ENCODE measurements at places on chromosomes 13 and 19. TPM values are rescaled to one million over a fixed set of nuclear protein-coding genes. Genes with fewer than 3 reads are reported as not detected.

GRCh38 chr13:44693156-44693764 is 117.1 kb upstream of the TSC22D1 start:
- no peak overlapping the region for H3K27ac ChIP-seq
- no peaks in the 10 kb centered on the region for H3K36me3 ChIP-seq
- no peak for ATAC-seq
- no peak overlapping the region for H3K4me3 ChIP-seq
- peaks cover 14% of the 10 kb centered on the region for H3K27me3 ChIP-seq

GRCh38 chr19:32273483-32273882 is 71.9 kb upstream of the ZNF507 start:
- H3K27me3 ChIP-seq = peaks cover 41% of the 10 kb centered on the region
- no peaks in the 10 kb centered on the region for H3K36me3 ChIP-seq
- no peaks in the 10 kb centered on the region for H3K4me1 ChIP-seq
- no peak for ATAC-seq
- H3K4me3 ChIP-seq = no peak overlapping the region
- H3K27ac ChIP-seq = no peak overlapping the region

The CPB2 gene
- total RNA-seq = not detected

The IL17D gene
- 0.21 TPM for total RNA-seq

The OR10H3 gene
- total RNA-seq = not detected

DNA sequence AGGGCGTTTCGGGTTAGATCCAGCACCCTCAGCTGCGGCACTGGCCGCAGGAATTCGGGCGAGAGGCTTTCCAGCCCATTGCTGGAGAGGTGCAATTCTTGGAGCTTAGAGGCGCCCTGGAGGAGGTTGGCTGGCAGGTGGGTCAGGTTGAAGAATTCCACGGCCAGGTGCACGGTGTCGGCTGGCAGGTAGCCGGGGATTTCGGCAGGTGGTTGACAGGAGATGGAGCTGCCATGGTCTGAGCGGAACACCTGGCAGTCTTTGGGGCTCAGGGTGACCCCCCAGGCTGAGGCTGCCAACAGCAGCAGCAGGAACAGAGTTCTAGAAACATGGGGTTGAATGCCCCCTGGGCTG is 1.3 kb downstream of the LRG1 start:
- no peak overlapping the region for H3K27ac ChIP-seq
- H3K27me3 ChIP-seq = peaks cover 8% of the 10 kb centered on the region
- no peak overlapping the region for H3K4me3 ChIP-seq
- no peak for ATAC-seq
- H3K4me1 ChIP-seq = no peaks in the 10 kb centered on the region
- no peaks in the 10 kb centered on the region for H3K36me3 ChIP-seq

DNA sequence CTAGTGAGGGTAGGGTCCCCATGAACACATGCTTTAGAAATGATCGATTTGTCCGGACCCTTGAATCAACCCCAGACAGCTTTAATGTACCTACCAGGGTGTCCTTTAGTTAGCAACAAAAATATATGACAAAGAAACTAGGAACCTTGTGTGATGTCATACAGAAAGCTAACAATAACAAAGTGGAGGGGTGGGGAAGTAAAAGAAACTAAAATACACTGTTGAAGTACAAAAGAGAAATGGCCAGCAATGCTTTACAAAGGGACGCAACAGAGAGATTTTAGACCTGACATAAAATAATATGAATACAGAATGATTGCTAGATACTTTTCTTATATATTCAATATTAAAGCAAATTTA is 40.0 kb downstream of the DZIP1 start:
- no peak overlapping the region for H3K27ac ChIP-seq
- no peak for ATAC-seq
- no peak overlapping the region for H3K4me3 ChIP-seq
- H3K36me3 ChIP-seq = no peaks in the 10 kb centered on the region
- peaks cover 32% of the 10 kb centered on the region for H3K27me3 ChIP-seq

DNA sequence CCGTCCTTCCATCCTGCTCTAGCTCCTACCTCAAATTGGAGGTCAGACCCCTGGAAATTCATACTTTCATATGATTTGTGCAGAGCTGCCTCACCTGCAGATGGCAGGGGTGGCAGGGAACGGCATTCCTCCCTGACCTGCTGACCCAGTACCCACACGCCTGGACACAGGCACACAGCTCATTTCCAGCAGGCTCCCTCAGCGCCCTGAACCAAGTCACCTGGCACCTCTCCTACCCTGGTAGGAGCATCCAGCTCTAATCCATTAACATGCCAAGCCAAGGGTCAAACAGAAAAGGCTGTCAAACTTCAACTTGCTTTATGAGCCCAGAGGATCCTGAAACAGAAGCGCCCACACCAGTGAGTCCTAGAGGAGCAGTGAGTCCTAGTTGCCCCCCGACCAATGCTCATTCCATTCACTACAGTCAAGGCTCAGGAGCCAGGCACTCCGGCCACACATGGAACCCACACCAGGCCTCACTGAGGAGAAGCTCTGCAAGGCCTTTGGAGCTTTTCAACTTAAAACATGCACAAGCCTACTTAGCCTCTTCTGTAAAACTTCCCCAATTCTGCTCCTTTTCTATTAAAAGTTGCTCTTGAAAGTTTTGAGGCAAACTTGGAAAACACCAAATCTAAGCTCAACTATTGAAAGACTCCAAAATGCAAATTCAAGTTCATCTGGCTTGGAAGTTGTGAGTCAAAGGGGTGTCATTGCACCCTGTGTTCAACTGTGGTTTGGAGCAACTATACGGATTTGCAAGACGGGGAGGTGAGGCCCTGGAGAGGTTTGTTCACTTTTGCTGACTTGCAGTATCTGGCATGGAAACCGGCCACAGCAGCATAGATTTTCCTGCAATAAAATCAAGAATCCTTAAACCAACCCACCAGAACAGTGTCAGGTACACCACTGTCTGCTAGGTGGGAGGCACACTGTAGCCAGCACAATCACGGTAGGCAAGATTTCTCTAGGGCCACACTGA is 96.7 kb downstream of the CRYL1 start:
- peak overlapping the region; percentile 41 for H3K4me3 ChIP-seq
- no peaks in the 10 kb centered on the region for H3K27me3 ChIP-seq
- ATAC-seq = peak; percentile 75
- no peak overlapping the region for H3K27ac ChIP-seq
- peaks cover 26% of the 10 kb centered on the region for H3K4me1 ChIP-seq

GRCh38 chr19:7579182-7579581 is 16.5 kb upstream of the CAMSAP3 start:
- no peaks in the 10 kb centered on the region for H3K36me3 ChIP-seq
- no peak overlapping the region for H3K4me3 ChIP-seq
- no peak overlapping the region for H3K27ac ChIP-seq

DNA sequence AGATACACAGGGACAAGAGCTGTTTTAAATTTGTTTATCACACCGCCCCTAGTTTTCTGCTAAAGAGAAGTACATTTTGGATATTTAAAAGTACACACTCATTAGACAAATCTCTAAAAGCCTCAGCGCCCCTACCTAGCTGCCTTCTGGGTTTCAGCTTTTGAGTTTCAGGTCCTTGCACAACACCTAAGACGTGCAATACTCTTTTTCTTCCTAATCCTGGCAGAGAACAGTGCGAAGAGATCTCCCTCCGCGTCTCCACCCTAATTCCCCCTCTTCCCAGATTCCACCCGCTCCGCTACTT is 421 bp upstream of the KLF5 start:
- H3K36me3 ChIP-seq = peaks cover 12% of the 10 kb centered on the region
- peaks cover 19% of the 10 kb centered on the region for H3K27me3 ChIP-seq
- ATAC-seq = peak; percentile 13
- peak overlapping the region; percentile 48 for H3K27ac ChIP-seq

GRCh38 chr19:7772752-7773291 is 9.8 kb downstream of the CLEC4M start:
- peak overlapping the region; percentile 44 for H3K4me3 ChIP-seq
- ATAC-seq = peak; percentile 99
- H3K36me3 ChIP-seq = no peaks in the 10 kb centered on the region
- H3K27me3 ChIP-seq = peaks cover 22% of the 10 kb centered on the region
- peak overlapping the region; percentile 33 for H3K27ac ChIP-seq

GRCh38 chr19:17794731-17795494 is at the start of gene B3GNT3:
Gene B3GNT3 (plus strand): TSS chr19:17795138. CDS start chr19:17807808, 12,670 bp downstream.
- no peaks in the 10 kb centered on the region for H3K36me3 ChIP-seq
- peak within 1 kb of the TSS; percentile 67 for H3K27ac ChIP-seq
- no peak for ATAC-seq

The CYP2A7 gene
- total RNA-seq = not detected
